ENCODE measurements at places on chromosomes 5 and 9.
A peak's percentile ranks its signal among the peaks of the same experiment; 100 is the strongest.

DNA sequence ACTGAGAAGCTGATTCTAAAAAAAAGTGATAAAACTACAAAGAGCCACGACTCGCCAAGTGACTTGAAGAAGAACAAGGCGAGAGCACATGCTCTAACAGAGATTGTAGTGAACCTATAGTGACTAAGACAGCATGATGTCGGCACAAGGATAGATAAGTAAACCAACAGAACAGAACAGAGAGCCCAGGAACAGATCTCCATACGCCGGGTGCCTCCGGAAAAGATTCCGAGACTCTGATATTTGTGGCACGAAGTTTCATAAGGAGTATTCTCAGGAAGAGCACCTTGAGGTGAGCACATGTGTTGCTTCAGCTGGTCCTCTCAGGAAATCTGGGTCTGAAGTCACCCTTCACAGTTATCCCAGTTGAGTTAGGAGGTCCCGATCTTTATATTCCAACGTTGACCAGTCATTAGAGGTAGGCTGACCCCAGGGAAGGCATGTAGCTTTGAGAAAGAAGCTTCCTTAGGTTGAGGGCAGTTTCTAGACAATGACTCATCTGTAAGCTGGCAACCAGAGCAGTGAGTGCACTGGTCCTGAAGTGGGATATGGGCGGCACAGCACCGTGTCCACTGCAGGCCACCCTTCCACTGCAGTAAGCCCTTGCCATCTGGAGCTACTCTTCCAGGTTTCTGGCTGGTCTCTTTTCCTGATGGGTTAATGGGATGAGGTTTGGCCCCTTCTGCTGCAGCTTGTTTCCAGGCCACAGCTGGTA, 13.6 kb upstream of the CLK4 start:
- DNase-seq = no peak

GRCh38 chr9:128550770-128551656, 1.4 kb upstream of the SPTAN1 start:
- peak; percentile 58 for DNase-seq

- DNase-seq = peak; percentile 59
Observed at GRCh38 chr5:157335534-157336422, 69.9 kb downstream of the CYFIP2 start.

DNA sequence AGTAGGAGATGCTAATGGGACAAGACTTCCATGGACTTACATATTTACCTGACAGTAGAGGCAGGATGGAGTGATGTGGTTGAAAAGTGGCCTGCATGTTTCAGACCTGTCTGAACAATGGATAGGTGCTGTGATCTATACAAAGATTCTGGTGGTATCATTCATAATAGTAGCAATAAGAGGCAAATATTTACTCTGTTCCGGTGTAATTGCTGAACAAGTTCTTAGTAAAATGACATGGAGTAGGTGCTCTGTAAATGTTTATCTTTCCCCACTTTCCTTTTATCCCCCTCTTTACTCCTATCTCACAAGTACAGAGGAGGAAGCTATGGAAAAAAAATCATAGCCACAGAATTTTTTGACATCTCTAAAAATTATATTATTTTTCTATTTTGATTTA, 159.0 kb upstream of the SLC12A2 start:
- no peak for DNase-seq

DNA sequence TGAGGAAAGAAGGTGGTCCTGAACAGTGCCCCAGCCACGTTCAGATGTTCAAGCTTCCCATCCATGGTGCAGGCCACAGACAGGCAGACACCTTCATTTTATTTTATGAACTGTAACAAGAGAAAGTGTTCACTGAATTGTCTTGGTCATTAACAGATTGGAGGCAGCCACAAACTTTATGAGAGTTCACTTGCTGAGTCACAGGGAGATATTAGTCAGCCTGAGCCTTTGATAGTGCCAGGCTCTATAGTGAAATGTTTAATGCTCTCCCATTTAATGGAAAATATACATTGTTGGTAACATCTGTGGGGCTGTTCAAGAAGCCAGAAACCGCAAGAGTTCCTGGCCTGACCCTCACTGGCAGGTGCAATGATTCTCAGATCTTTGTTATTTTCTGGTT, 237.0 kb downstream of the TENT4A start:
- no peak for DNase-seq

DNA sequence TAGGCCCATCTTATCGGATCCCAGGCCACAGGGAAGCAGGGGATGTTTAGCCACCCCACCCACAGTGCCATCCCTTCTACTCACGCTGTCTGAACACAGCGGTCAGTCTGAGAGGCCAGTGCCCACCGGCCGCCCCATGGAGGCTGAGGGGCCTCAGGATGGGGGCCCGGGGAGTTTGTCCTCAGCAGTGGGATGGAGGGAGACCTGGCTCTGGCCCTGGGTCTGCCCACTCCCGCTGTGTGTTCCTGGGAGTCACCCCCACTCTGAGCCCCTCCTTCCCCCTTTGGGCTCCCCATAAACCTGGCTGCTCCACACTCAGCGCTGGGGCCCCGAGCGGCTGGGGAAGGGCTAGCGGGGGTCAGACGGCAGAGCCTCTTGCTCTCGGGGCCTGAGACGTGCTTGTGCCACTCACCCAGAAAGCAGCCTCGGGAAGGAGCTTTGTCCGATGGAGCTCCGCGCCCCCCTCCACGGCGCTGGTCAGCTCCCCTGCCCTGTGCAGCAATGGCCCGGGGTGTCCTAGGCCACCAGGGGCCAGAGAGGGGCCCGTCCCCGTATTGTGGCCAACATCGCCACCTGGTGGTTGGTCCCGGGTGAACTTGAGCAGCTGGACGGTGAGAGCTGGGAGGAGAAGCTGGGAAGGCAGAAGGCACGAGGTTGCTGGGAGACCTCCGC, 10.9 kb upstream of the LAMC3 start:
- DNase-seq = peak; percentile 68

GRCh38 chr9:136389396-136389795, 10.6 kb downstream of the SNAPC4 start:
- no peak for DNase-seq

GRCh38 chr9:31166516-31166915, 1217.9 kb upstream of the ACO1 start:
- DNase-seq = no peak

- no peak for DNase-seq
Observed at GRCh38 chr5:170278611-170279458, 18.7 kb downstream of the LCP2 start.

DNA sequence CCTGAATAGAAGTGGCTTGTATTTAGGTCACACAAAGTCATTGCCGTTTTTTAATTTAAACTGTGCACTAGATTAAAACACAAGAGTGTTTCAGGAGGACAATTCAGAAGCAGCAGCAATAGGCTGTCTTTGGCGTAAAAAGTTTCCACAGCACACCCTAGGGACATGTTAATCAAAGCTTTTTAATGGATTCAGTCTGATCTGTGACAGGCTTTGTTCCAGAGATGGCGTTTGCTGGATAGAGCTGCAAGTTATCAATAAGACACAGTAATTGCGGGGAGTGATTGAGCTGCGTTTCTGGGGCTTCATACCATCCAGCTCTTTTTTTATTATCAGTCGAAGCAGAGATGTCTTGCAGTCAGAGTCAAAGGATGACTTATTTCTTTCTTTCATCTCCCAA, 300.3 kb downstream of the ZNF608 start:
- no peak for DNase-seq

DNA sequence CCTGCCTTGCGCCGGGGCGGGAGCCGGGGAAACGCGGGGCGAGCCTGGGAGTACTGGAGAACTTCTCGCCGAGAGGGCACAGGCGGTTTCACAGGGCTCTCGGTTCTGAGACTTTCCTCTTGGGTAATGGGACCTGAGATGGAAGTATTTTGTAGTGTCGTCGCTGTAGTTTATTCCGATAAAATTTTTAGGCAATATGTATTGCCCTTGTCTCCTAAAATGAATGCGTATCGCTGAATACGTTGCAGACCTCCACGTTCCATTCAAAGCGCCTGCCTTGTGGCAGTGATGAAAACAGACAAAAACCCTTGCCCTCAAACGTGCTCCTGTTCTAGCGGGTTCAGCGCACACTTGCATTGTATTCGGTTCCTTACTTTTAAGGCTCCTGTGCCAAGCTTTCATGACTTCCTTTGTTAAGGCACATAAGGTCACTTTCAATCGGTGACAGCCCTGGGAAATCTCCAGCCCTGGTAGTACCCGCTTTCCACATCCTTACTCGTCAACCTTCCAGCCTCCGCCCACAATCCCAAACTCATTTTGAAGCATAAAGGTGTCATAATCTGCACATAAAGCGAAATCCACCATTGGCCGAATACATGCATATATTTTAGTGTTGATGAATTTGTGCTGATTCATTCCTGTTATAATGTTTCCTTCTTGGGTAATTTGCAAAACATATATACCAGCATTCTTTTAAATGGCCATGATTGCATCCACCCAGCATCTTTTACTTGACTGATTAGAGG, 694 bp downstream of the RMI1 start:
- DNase-seq = peak; percentile 54

DNA sequence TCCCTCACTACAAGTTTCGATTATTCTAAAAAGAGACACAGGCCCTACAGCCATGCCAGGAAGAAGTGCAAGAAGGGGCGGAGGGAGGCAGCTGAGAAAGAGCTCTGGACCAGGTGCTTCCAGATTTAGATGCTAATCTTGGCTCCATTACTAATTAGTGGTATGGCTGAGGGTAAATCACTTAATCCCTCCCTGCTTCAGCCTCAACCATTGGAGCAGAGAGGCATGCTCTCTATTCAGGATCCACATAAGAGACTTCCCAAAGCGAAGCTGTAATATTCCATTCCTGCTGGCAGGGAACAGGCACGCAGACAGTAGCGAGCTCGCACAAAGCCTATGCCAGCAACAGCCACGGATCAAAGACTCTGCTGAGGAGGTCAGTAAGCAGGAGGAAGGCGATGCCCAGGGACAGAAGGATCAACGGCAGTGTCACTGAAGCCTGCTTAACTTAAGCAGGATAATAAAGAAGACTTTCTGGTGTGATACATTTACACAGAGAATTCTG, 24.2 kb downstream of the LIFR start:
- no peak for DNase-seq

- DNase-seq = no peak
Observed at GRCh38 chr9:134212809-134213507, 48.6 kb upstream of the RNU6ATAC start.

GRCh38 chr5:38921174-38921573, 75.4 kb downstream of the OSMR start:
- DNase-seq = no peak

DNA sequence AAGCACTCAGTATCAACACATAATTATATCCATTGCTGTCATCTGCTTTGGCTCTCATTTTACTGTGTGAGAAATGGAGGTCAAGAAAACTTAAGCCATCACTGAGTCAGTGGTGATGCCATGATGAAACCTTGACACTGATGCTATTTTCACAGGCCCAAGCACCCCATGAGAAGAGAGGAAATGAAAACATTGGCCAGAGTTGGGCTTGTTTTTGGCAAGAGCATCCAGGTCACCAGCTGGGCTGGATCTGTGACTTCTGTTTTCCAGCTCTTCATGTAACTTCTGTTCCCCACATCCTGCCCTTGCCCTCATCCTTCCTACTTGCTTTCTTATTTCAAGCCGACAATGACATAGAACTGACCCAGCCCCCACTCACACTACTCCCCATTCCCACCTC, 10.0 kb downstream of the LCP2 start:
- no peak for DNase-seq

- DNase-seq = peak; percentile 30
Observed at GRCh38 chr5:81782811-81783210, 31.9 kb upstream of the SSBP2 start.

- no peak for DNase-seq
Observed at GRCh38 chr9:68644831-68645230, 60.2 kb upstream of the PIP5K1B start.

DNA sequence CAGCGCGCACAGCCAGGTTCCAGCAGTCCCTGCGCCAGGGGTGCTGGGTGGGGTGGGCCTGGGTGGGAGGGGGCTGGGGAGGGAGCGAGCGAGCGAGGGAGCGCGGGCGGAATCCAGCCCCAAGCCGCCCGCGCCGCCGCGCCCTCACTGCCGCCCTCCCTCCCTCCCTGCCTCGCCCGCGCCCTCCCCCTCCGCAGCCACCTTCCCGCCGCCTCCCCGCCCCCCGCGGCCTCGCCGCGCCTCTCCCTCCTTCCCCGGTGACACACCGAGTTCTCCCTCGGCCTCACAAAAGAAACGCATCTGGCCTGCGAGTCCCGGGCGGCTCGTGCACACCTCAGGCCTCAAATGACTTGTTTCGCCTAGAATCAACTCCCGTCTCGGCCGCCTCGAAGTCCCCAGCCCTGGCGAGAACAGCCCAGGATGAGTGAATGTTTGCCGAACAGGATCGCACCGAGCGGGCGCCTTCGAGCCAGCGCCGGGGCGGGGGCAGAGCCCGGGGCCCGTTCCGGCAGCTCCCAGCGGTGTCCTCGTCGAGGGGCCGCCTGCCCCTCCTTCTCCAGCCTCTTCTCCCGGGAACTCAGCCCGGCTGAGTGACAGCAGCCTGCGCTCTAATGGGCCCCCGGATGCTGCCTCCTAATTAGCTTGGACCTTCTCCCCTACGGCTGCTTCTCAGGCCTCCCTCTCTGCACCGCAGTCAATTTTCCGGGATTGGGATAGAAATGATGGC, 371 bp upstream of the PITX1 start:
- no peak for DNase-seq

- no peak for DNase-seq
Observed at GRCh38 chr9:101229606-101230005, 155.2 kb downstream of the BAAT start.

DNA sequence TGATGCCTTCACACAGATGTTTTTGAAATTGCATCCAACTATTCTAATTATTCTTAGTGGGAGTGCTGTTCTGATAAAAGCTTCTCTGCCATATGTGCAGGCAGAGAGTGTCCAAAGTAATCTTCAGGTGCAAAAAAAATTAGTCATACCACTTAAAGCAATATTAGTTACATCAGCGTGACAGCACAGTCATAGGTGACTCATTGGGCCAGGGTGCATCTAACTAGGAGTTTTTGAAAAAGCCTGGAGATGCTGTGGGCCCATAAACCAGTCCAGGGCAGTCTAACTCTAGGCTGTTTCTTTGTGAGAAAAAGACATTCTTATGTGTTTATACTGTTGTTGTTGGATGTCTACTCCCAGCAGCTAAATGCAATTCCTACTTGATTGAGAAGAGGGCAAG, 33.0 kb upstream of the C6 start:
- peak; percentile 23 for DNase-seq

GRCh38 chr9:137984005-137984404, 106.4 kb downstream of the CACNA1B start:
- DNase-seq = no peak

DNA sequence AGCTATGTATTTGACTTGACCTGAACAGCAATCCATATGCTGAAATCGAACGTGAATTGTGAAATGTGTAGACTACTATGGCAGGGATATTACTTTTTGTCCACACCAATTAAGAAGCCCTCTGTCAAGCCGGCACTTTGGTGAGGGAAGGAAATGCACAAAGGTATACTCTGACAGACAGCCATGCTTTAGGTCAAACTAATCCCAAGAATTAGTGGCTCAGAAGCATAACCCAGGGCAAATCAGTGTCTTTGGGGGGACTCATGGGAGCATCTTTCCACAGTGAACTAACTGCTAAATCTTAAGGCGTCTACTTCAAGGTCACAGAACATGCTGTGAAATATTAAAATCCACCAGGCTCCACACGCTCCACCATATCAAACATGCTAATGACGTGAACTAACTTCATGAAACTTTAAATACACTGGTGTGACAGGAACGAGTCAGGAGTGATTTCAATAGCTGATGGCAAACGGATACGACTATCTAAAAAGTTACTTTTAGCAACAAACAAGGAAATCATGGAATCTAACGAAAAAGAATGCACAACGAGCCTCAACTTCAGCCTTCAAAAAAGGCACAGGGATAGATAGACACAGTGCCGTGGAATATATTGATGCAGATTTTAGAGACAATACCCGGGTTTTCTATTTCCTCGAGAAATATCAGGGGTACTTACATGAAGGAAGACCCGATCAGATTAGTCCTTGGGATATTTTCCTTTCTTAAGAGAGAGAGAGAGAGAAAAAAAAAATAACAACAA, 527 bp downstream of the MEF2C start:
- no peak for DNase-seq

Measured in fibroblast of skin of back (primary cell).